Right cardiac atrium (tissue), 5 donors: ENCODE measurements at places on chromosomes 6 and 20.
A peak's percentile ranks its signal among the peaks of the same experiment; 100 is the strongest.

- DNase-seq = no peak
Measured at GRCh38 chr6:167984144-167984719, 13.2 kb upstream of the KIF25 start.

GRCh38 chr6:23681743-23682142 lies 444.3 kb upstream of the NRSN1 start:
- DNase-seq = no peak

GRCh38 chr6:126335210-126335609 lies 4.7 kb upstream of the CENPW start:
- DNase-seq = no peak

GRCh38 chr6:71408787-71409723 lies 120.4 kb downstream of the OGFRL1 start:
- DNase-seq = no peak

DNA sequence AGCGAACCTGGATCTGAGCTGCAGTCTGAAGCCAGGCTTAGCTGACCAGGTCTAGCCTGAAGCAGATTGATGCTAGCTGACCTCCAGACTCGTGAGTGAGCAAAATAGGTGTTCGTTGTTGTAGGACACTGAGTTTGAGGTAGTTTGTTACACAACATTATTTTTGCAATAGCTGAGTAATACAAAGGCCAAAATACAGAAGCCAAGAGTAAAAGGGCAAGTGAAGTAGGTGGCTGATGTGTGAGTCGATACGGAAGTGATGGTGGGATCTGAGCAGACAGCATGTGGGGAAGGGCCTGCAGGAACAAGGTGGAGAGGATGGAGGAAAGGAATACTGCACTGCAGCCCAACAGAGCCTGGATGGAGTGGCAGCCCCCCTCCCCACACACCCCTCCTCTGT lies 8.5 kb upstream of the SPATS1 start:
- no peak for DNase-seq

GRCh38 chr6:48630511-48630910 lies 519.5 kb upstream of the PTCHD4 start:
- DNase-seq = no peak

DNA sequence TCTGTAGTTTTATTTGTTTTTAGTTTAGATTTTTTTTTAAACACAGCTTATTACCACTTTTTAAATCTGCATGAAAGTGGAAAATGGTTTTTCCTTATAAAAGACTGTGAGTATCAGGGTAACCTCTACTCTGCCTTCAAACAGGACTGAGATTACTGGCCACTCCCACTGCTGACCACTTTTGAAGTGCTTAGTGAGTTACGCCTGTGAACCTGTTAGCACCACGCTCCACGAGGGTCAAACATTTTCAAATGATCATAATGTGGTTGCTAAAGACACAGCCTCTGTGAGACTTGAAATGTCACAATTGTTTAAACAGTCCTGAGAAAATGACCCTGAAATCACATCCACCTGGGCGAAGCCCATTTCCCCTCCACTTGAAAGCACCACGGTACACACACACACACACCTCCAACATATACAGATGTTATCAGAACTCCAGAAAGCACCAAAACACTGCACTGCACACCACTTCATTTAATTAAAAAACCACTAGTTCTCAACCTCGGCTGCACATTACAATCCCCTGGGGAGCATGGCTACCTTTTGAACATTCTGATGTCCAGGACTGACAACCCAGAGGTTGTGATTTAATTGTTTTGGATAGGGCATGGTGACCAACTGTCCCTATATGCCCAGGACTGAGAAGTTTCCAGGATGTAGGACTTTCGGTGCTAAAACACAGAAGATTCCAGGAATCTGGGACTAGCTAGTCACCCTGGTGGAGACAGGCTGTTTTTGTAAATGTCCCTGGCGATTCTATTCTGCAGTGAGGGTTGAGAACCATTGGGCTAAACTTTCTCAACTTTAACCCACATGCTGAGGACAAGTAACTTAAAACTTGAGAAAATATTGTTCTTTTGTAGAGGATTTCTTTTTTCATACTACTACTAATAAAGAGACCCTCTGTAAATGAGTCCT lies 176.4 kb upstream of the MYLIP start:
- no peak for DNase-seq

DNA sequence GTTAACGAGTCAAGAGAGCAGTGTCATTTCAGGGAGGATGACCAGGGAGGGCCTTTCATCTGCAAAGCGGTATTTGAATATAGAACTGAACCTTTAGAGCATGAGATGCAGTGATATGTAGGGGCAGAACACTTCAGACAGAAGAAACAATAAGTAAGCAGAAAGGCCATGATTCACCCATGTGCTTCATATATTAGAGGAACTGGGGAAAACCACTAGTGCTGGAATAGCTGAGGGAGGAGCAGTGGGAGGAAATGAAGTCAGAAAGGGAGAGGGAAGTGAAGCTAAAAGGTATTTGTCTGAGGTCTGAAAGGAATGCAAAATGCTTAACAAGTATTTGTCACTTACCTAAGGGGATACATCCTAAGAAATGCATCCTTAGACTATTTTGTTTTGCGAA lies 391.2 kb downstream of the ADGRB3 start:
- DNase-seq = no peak

DNA sequence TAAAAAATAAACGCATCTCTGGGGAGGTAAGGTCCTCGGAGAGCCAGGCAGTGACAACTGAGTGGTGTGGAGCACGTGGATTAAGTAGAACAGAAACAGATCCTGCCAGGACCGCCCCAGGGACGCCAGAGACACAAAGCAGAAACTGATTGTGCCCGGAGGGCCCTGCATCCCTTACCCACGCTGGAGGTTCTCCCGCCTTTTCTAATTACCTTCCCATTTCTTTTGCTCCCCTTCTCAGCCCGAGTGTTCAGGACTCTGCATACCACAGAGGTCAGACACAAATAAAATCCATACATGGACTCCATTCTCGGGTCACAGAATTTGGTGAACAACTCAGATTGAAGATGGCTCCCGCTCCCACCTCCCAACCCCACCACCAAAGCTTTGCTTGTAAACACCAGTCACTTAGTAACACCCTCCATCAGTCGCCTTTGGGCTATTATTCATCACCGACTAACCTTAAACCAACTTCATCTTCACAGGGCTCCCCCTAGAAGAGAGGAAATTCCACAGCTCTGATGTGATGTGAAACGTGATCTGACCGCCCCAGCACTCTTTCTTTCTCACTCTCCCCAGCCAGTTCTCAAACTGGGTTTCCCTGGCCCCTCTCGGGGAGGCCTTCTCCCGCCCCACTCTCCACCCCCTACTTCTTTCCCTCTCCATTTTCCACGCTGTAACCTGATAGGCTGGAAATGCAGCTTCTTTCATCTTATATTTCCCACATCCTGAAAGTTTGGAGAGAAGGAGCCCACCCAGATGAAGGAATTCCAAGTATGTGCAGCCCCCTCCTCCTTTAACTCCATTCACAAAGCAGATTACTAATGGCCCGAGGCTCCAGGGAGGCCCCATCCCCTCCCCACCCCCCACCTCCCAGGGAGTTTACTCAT lies 32.5 kb upstream of the PIM1 start:
- no peak for DNase-seq

- DNase-seq = no peak
Measured at GRCh38 chr20:11003341-11003740, 329.5 kb upstream of the JAG1 start.

- DNase-seq = no peak
Measured at GRCh38 chr20:53831812-53832211, 238.2 kb upstream of the ZNF217 start.

DNA sequence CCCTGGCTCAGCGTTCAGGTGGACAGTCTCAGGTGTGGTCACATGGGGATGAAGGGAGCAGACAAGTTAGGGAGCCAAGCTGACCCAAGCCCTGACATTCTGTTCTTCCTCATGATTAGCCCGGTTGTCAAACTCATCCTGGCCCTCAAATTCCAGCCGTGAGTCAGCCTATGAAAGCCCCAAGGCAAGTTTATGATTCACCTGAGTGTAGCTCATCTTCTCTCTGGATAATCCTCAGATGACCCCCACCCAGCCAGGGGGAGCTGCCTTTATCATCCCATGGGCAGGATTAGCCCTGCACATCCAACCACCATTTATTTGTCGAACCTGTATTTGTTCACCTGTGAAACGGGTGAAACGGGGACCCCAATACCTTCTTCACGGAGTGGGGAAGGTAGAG lies 161.9 kb downstream of the DHX35 start:
- no peak for DNase-seq

DNA sequence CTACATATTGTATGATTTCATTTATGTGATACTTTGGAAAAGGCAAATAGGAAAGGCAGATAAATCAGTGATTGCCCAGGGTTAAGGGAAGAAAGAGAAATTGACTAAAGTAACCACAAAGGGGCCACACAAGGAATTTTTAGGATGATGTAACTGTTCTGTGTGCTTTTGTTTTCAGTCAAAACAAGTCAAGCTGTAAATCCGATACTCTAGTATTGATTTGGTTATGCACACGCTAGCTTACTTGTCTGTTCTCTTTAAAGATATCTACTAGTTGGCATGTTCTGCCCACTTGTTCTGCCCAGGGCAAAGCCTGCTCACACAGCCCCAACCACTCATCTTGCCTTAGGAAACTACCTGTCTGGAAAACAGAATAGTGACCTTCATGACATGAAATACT lies 6.4 kb downstream of the FBXL4 start:
- DNase-seq = no peak

DNA sequence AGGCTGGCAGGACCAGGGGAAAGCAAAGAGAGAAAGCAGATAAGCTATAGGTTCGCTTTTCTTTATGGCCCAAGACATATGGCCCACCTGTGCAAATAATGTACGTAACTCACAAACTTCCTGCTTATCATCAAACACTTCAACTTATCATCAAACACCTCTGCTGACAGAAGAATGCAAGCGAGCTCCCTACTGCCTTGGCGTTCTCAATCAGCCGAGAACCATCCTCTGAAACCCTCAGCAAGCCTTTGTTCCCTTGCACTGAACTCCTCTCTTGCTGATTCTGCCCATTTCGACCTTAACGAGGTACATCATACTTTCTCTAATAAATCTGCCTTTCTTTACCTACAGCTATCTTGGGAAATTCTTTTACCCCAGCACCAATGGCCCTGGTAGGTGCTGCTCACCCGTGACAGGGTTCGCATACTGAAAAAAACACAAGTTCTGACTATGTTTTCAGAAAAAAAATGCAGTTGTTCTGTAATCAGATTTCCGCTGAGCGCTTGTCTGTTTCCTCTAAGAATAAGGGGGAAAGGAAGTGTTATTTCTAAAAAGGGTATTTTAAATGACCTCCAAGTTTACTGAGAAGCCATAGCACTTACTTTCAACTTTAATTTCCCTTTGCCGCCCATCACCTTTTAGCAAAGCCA lies 28.3 kb downstream of the SERPINB6 start:
- no peak for DNase-seq

DNA sequence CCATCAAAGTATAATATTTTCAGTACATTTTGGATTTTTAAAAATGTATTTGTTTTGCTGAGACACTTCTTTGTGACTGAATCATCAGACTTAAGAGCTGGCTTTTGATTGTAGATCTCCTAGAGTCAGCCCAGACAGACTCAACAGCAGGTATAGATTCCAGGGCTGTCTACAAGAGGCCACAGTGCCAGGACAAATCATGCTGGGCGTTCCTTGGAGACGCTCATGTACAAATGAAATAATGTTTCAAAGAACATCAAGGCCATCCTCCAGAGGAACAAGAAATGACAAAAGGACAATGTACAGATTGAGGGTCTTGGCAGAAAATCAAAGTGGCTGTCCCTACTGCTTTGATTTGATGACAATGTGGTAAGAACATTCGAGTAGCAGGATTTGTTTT lies 369.3 kb downstream of the GRIK2 start:
- no peak for DNase-seq

GRCh38 chr6:154060076-154060475 lies 21.0 kb downstream of the OPRM1 start:
- no peak for DNase-seq

GRCh38 chr6:109790131-109790530 lies 99.0 kb downstream of the FIG4 start:
- no peak for DNase-seq

DNA sequence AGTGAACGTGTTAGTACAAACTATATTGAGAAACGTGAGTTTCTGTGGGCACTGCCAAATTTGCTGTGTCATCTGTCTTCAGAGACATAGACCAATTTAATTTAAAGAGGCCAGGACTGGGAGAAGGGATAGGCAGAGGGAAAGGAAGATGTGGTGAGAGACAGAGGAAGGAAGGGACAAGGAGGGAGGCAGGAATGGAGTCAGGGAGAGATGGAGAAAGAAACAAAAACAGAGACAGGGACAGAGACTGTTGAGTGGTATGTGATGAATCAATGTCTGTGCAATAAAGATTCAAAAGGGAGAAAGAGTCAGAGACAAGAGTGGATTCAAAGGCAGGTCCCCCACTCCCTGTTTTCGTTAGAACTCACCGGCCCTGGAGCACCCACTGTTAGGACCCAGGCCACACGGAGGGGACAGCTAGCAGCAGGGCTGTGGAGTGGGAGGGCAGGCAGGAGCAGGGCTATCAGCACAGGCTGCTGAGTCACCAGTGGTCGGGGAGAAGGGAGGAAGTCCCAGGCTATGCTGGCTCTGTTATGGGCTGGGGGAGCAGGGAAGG lies 51.6 kb upstream of the CHD6 start:
- DNase-seq = no peak

GRCh38 chr6:2790588-2791449 lies 25.6 kb downstream of the WRNIP1 start:
- peak; percentile 72 for DNase-seq

DNA sequence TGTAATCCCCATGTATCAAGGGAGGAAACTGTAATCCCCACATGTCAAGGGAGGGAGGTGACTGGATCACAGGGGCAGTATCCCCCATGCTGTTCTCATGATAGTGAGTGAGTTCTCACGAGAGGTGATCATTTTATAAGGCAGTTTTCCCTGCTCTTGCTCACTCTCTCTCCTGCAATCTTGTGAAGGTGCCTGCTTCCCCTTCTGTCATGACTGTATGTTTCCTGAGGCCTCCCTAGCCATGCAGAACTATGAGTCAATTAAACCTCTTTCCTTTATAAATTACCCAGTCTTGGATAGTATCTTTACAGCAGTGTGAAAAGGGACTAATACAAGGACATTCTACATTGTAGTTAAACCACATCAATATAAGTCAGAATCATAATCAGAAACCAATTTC lies 112.4 kb downstream of the BTBD9 start:
- no peak for DNase-seq

GRCh38 chr20:37901240-37901639 lies 1.7 kb upstream of the VSTM2L start:
- DNase-seq = no peak
